Stimulated activated CD4-positive, alpha-beta T cell treated with anti-CD3 and anti-CD28 coated beads, Interleukin-4, amount 100 ng/mL, for 1 hour (primary cell): ENCODE measurements at places on chromosomes 1 and 21.

GRCh38 chr1:117188170-117188815 is 22.4 kb downstream of the VTCN1 start:
- no peak for DNase-seq

DNA sequence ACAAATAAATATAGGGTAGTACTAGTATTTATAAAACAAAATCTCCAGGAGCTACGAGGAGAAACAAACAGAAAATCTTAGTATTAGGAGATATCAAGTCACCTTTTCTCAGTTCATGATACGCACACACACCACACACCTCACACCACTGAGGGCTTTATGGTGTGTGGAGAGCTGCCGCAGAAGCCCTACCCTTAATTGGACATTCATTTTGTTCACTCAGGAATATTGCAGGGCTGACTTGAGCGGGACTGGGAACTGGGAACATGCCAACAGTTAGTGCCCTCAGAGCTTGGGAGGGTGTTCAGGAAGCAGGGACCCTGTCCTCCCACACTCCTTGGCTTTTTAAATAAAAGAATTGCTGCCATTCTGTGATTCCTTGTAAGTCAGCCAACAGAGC is 386.8 kb downstream of the RYR2 start:
- DNase-seq: no peak

GRCh38 chr21:45401916-45402900 is 2.8 kb upstream of the COL18A1 start:
- no peak for DNase-seq

DNA sequence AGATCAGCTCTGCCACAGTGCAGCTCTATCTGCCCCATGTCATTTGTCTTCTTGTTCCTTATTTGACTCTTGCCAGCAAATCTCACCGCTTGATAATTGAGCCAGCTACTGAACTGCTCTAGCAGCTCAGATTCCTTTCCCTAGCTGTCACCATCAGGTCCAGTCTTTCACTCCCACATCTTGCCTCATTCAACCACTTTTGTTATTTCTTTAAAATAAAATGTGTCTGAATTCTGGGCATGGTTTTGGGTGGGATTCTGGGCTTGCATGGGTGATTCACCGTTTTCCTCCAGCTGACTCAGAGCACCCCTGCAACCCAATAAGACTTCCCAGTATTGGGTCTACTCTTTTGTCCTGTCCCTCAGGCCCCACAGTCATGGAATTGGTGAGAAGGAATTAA is 215.7 kb downstream of the DSCAM start:
- DNase-seq: no peak

- DNase-seq: no peak
Observed at GRCh38 chr1:110063781-110064180, 6.7 kb downstream of the ALX3 start.

DNA sequence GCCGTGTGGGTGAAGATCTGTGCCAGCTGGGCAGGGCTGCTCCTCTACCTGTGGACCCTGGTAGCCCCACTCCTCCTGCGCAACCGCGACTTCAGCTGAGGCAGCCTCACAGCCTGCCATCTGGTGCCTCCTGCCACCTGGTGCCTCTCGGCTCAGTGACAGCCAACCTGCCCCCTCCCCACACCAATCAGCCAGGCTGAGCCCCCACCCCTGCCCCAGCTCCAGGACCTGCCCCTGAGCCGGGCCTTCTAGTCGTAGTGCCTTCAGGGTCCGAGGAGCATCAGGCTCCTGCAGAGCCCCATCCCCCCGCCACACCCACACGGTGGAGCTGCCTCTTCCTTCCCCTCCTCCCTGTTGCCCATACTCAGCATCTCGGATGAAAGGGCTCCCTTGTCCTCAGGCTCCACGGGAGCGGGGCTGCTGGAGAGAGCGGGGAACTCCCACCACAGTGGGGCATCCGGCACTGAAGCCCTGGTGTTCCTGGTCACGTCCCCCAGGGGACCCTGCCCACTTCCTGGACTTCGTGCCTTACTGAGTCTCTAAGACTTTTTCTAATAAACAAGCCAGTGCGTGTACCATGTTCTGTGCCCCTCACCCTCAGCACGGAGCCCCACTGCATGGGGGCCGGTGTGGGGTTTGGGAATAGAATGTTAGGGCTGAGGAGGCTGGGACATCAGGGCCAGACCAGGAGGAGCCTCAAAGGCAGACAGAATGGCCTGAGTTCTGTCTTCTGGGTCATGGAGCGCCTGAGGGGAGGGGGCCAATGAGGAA is 21.3 kb downstream of the SERINC2 start:
- no peak for DNase-seq

- DNase-seq: no peak
Observed at GRCh38 chr1:155136748-155137147, 1.1 kb downstream of the SLC50A1 start.

DNA sequence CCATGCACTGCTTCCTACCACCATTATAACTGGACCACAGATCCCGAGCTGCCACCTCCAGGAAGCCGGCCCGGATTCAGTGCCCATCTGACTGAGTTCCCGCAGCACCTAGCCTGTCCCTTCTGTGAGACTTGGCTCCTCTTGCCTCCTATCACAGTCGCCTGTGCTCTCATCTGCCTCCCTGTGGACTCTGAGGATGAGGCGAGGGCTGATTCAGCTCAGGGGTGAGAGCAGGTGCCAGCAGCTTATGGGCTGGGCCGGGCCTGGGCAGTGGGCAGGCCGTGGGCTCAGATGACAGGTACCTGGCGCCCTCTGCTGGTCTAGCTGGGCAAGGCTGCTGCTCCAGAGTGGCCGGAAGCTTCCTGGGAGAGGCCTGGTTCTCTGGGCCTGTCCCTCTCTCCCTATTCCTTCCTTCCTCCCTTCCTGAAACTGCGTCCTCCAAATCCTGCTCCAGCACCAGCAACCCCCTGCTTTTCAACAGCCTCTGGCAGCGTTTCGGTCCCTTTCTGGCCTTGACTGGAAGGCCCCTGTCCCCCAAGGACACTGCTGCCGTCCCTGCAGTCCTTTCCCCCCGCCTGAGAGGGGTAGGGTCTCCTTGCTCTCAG is 17.3 kb upstream of the PCSK9 start:
- peak; percentile 64 for DNase-seq

DNA sequence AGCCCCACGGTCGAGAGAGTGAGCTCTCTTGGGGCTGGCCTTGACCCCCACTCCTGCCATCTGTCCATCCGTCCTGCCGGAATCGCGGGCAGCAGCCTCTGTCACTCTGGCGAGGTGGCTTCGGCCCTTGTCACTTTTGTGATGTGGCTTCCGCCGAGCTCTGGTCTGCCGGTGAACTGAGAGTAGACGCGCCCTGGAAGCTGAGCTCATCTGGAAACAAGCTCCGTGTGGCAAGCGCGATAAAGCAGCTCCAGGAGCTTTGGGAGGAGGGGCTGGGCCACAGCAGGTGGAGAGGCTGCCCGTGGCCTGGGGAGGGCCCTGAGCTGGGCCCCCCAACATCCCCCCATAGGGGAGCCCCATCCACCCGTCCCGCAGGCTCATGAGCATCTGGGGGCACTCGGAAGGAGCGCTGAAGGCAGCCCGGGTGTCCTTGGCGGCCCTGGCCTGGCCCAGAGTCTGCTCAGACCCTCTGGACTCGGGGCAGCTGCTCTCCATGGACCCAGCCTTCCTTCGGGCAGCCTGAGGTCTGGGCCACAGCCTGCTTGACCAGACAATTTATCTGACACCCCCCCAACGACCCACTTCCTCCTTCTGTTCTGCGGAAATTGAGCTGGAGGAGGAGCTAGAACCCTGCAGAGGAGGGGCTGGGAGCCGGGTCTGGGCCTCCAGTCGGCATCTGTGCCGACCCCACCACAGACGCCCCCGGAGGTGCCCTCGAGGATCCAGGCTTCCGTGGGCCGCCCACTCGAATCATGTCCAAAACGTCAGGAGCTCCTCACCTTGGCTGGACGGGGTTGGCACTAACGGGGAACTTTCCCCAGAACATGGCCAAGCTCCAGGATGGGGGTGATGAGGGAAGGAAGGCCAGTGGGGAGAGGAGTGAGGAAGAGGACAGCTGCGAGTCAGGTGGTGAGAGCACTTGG is 59.1 kb downstream of the SLC19A1 start:
- peak; percentile 44 for DNase-seq

- DNase-seq: peak; percentile 63
Observed at GRCh38 chr1:54944610-54945392, 35.6 kb upstream of the TMEM61 start.

- DNase-seq: no peak
Observed at GRCh38 chr21:15191342-15191741, 126.5 kb upstream of the NRIP1 start.

GRCh38 chr1:42311897-42312296 is 23.1 kb downstream of the FOXJ3 start:
- DNase-seq: no peak

DNA sequence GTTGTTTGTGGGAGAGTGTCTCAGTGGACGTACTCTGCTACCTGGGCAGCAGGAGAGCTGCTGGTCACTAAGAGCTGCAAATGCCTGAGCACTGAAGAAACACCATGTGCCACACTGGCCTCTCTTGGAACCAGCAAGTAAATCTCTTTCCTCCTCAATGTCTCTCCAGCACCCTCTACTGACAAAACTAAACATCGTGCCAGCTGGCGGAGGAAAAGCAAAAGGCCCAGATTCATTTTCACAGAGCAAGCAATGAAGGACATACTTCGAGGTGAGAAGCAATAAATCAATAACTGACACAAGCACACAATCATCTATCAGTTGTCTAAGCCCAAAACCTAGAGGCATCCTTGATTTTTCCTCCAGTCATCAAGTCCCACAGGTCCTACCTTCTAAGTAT is 78.1 kb downstream of the RERE start:
- no peak for DNase-seq

DNA sequence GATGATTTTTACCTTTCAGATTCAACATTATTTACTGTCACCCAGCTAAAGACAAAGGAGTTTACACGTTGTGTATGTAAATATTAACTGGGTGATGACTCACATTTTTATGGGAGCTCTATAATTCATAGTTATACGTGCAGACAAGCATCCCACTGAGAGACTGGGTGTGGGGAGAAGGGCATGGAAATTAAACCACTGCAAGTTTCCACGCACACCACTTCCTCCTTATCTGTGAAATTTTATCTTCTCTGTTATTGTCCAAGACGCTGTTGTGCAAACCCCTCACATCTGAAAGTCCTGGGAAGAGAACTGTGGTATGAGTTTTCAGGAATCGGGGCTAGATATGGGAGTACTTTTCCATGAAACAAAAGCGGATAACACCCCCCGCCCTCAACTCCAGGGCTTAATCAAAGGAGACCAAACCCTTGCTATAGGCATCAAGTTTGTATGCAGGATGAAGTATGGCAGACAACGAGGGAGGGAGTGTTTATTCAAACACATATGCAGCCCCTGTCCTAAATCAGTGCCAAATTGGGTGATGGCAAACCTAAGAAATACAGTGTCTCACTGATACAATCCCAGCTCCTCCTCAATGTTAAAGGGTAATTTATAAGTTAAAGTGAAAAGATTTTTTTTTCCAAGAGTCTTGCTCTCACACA is 23.3 kb upstream of the DPT start:
- no peak for DNase-seq

- DNase-seq: no peak
Observed at GRCh38 chr1:200895443-200895789, 716 bp downstream of the INAVA start.

- no peak for DNase-seq
Observed at GRCh38 chr1:15226388-15227255, 20.4 kb upstream of the FHAD1 start.

GRCh38 chr1:1858382-1859086 is 32.4 kb downstream of the GNB1 start:
- DNase-seq: no peak

GRCh38 chr1:31815752-31816500 is at the start of gene SPOCD1:
SPOCD1 (minus strand) TSS chr1:31816022; CDS start chr1:31815333, 689 bp downstream.
- peak; percentile 84 for DNase-seq

DNA sequence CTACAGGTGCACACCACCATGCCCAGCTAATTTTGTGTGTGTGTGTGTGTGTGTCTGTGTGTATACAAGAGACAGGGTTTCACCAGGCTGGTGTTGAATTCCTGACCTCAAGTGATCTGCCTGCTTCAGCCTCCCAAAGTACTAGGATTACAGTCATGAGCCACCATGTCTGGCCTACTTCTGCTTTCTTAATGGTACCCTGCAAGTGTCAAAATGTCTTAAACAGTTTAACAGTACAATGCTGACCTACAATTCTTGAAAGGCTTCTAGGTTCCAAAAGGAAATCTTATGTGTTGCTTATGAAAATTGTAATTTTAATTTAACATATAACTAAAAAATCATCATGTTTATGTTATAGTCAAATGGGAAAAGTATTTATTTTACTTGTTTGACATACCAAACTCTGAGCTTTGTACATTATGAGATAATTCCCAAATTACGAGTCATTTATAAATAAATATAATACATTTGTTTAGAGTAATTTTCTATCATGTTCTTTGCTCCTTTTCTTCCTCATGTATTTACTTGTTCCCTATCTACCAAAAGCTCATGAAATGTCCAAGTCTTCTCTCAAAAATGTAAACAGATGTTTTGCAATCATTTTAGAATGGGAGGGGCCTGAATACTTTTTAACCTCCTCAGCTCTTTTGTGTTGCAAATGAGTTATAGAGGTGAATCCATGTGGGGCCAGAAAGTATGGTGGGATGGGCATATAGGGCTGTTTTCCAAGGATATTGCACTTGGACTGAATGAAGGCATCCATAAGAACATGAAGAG is 8.4 kb upstream of the VCAM1 start:
- DNase-seq: no peak

GRCh38 chr1:62687421-62687902 is 724 bp downstream of the DOCK7 start:
- DNase-seq: peak; percentile 21

- no peak for DNase-seq
Observed at GRCh38 chr1:36248250-36248894, 24.1 kb downstream of the THRAP3 start.

DNA sequence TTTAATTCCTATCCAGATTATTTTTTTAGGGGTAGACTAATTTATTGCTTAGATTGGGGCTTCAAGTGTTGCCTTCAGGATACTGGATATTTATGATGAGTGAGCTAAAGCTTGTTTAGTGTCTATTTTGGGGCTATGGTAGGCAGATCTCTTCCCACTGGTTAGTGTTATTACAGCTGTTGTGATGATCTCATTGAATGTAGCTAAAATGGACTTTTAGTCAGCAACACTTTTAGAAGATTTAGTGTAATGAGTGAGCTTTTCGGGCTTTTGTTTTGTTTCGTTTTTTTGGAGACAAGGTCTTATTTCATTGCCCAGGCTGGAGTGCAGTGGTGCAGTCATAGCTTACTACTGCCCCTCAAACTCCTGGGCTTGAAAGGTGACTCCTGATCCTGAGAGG is 14.2 kb downstream of the THRAP3 start:
- DNase-seq: no peak

GRCh38 chr1:34806396-34806795 is 13.6 kb downstream of the GJA4 start:
- no peak for DNase-seq

- DNase-seq: no peak
Observed at GRCh38 chr1:112307930-112308591, 88.0 kb upstream of the CTTNBP2NL start.
